NCI-H748 treated with DMSO at 0.1 percent for 48 hours (cell line): ENCODE measurements at places on chromosomes 1 and 21.
A peak's percentile ranks its signal among the peaks of the same experiment; 100 is the strongest.

DNA sequence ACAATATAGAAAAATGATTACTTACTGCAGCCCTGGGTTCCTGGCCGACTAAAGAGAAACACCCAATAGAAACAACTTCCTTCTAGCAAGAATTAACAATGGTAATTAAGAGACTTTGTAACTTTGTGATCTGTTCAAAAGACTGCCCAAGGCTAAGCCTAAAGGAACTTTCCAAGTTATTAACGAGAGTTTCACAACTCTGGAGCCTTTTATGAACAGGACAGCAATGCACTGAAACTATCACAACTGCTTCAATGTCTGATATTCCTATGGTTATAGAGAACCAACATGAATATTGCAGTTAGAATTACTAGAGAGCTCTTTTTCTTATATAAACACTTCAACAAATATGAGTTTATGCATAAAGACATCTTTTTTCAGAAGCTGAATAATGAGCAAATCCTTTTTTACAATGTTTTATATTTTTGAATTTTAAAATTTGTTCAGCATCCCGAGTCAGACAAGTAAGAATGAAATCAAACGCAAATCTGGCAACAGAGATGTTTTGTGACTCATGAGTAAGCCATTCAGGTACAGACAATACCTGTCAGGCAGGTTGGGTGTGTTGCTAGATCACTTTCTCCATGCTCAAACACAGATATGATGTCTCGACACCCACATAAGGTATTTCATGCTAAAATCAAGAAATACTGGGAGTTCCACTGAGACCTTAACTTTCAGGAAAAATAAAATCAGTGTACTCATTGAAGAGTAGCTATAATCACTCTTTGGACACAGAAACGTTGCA, 22.2 kb upstream of the KCNJ15 start:
- no peak for DNase-seq

DNA sequence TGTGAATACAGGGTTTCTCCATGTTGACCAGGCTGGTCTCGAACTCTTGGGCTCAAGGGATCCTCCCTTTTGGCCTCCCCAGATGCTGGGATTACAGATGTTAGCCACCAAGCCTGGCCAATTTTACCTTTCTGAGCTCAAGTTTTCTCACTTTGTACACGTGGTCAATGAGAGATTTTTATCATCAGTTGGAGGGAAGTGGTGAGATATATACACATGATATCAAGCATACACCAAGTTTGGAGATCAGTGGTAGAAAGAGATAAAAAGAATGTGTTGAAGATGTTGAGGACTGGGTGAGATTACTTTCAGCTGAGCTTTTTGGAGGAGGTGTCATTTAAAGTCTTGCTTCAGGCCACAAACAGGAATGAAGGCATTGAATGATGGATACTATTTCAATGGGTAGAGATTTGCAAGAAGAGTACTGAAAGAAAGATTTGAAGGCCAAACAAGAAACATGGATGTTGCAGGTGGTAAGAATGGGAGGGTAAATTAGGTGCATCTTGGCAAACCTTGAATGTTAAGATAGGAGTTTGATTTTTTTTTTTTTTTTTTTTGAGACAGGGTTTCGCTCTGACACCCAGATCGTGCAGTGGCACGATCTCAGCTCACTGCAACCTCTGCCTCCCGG, 3.0 kb upstream of the SESN2 start:
- DNase-seq: no peak

DNA sequence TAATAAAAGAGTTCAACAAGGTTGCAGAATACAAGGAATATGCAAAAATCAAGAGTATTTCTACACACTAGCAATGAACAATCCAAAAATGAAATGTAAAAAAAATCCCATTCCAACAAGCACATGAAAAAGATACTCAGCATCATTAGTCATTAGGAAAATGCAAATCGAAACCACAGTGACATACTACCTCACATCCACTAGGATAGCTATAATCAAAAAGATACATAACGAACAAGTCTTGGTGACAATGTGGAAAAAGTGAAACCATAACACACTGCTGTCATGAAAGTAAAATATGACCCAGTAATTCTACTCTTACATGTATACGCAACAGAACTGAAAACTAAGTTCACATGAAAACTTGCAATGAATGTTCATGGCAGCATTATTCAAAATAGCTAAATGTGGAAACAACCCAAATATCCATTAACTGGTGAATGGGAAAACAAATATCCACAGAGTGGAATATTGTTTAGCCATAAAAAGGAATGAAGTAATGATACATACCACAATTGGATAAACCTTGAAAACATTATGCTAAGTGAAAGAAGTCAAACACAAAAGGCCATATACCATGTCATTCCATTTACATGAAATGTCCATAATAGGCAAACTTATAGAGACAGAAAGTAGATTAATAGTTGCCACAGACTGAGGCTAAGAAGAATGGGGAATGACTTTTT, 34.3 kb downstream of the PIK3R3 start:
- DNase-seq: no peak

GRCh38 chr1:208387908-208388811, 144.0 kb upstream of the PLXNA2 start:
- peak; percentile 73 for DNase-seq

- peak; percentile 16 for DNase-seq
Observed at GRCh38 chr1:119449971-119450370, 35.0 kb downstream of the HSD3B2 start.

DNA sequence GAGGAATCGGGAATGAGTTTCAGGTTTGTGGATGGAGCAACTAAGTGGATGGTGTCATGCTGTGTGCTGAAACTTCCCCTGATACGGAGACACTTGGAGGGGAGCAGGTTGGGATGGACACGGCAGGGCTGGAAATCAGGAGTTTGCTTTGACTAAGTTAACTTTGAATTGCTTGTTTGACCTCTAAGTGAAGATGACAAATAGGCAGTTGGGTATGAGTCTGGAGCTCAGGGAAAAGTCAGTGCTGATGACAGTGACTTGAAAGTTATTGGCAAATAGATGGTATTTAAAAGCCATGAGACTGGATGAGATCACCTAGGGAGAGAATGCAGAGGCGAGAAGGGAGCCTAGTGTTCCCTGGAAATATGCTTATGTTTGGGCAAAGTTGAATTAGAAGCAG, 12.8 kb upstream of the ZSCAN20 start:
- no peak for DNase-seq

GRCh38 chr1:235852887-235853286, 13.8 kb downstream of the LYST start:
- DNase-seq: no peak

DNA sequence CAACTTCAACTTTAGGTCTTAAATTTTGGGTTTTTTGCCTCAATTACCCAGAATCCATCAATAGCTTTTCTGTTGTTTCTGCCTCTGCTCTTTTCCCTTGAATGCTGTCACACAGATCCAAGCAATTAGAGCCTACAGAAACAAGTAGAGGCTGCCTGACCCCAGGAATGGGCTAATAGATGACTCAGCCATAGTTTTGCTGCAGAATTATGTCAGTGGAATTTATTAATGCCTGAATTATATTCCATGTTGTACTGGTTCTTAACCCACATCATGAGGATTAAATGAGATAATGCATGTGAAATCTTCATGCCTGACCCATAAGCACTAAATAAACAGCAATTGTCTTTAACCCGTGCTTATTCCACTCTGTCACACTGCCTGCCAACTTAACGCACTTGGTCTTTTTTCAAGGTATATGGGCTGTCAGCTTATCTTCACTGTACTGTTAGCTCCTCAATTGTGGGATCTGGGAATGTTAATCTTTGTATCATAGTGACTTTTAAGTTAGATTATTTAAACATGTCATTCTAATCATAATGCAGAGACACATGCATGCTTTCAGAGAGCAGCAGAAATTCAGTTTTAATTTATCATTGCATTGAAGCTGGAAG, 213.3 kb downstream of the ROR1 start:
- DNase-seq: no peak

GRCh38 chr1:93196591-93196990, 16.1 kb downstream of the CCDC18 start:
- DNase-seq: no peak

DNA sequence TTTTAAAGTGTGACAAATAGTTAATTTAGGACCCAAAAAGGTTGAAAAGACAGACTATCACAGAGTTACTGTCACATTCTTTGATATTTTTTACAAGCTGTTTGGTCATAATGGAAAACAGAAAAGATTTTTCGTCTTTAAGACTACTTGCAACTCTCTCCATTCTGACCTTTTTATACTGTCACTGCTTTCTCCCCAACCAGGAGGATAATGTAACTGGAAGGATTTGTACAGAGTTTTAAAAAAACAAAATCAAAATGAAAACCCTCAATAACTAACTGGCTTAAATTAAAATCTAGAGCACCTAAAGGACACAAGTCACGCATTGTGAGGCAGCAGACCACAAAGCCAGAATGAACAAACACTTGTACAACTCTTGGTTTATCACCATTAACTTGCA, 257.7 kb downstream of the FAF1 start:
- no peak for DNase-seq

- no peak for DNase-seq
Observed at GRCh38 chr21:35203093-35203977, 154.2 kb upstream of the RUNX1 start.

DNA sequence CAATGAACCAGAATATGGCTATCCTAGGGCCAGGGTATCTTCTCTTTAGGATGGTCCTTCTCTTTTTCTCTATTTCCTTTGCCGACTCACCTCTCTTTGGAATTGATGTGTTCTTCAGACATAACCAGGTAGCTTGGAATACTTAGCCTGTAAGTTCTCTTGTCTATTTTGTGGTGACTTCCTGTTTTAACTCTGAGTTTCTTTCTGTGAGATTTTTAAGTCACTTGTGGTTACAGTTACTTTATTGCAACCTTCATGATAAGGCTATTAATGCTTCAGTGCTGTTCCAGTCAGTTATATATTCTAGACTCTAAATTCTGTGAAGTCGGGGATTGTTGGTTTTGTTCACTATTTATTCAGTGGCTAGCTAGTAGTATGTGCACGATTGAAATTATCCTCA, 46.2 kb downstream of the DISP1 start:
- no peak for DNase-seq

DNA sequence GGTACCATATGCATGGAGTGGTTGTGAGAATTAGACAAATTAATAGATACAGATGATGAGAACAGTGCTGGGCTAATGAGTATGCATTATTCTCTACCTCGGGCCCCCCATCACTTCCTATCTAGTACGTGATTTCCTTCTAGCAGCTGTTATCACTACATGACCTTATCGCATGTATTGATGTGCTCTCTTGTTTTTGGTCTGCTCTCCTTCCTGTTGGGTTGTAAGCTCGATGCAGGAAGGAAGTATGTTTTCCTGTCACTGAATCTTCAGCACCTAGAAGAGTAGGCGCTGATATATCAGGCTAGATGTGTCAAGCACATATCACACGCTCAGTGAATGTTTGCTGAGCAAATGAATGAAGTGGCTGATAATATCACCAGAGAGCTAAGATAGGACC, 43.9 kb upstream of the IFNAR2 start:
- DNase-seq: no peak

- DNase-seq: no peak
Observed at GRCh38 chr1:157181258-157181657, 43.1 kb upstream of the ETV3 start.

- no peak for DNase-seq
Observed at GRCh38 chr1:228146417-228147150, 3.1 kb upstream of the GJC2 start.

DNA sequence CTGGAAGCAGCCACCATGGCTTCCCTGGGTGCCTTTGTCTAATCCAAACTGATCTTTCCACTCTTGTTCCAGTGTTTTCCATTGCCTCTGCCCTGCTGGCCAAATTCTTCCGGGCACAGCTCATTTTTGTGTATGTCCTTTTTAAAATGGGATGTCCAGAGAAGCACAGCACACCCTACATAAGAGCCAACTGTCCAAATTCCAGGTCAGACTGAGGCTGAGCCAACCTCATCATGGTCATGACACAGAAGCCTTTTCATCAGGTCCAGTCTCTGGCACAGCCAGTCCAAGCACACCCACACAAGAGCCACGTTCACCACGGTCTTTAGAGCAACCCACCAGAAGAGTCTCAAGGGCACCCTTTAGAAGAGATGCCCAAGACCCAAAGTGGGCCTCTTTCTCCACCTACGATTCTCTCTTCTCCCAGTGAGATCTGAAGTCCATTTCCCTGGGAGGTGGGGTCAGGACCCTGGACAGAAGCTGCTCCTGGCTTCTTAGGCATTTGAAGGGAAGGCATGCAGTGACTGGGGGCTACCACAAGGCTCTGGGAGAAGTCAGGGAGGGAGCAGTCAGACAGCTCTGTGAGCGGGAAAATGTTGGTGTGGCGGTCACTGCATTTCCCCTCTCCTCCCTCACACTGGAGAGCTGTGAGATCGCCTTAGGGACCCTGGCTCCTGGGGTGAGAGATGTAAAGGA, 53.2 kb downstream of the SYT2 start:
- no peak for DNase-seq

- DNase-seq: peak; percentile 65
Observed at GRCh38 chr1:150234566-150235293, 1.2 kb downstream of the ANP32E start.

DNA sequence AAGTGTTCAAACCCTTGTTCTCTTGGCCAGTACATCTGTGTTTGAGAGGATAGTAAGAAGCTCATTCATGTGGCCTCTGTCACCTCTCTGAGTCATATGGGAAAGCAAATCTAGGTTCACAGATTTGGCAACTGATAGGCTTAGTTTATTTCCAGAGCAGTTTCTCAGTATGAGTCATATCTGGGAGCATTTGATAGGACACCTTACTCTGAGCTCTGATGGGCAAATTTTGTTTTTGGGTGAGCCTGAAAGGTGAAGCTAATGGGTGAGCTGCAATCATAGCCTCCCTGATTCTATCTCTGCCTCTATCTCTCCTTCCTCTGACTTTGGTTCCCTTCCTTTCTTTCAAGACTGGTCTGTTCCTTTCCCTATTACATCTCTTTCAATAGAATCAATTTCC, 134.4 kb downstream of the S1PR1 start:
- DNase-seq: no peak

- no peak for DNase-seq
Observed at GRCh38 chr1:83961571-83962295, 37.2 kb downstream of the TTLL7 start.
